ENCODE measurements at places on chromosomes 3 and 15.

DNA sequence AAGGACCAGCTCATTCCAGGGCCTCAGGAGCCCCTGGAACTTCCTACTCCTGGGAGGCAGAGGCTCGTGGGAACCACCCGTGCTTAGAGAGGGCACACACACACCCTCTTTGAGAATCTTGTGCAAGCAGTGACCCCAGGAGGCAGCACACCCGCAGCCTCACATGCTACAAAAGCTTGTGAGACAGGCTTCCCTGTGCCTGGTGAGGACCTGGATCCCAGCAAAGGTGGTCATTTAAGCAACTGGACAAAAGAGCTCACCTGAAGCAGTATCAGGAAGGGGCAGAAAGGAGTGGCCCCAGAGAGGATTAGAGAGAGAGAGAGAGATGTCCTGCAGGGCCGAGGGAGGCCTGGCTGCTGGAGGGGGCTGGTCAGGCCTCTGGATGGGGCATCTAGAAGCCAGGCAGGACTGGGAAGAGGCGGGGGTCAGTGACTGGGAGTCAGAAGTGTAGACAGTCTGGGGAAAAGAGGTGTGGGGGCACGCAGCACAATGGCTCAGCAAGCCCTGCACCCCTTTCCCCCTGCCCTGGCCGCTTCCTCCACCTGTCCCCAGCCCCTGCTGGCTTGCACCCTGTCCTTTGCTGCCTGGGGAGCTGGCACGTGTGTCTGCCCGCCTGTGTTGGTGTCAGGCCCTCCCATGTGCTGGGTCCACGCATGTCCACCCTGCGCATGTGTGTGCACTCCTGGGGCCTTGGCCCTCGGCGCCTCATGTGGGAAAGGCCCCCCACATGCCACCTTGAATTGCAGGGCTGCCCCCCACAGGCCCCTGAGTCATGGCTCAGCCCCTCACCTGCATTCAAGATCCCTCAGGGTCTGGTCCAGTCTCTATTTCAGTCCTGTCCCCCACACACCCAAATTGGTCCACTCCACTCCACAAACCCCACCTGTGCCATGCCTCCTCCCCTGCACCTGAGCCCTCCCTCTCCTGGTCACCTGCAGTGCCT lies 36.9 kb downstream of the TSPAN3 start:
- no peak for DNase-seq

DNA sequence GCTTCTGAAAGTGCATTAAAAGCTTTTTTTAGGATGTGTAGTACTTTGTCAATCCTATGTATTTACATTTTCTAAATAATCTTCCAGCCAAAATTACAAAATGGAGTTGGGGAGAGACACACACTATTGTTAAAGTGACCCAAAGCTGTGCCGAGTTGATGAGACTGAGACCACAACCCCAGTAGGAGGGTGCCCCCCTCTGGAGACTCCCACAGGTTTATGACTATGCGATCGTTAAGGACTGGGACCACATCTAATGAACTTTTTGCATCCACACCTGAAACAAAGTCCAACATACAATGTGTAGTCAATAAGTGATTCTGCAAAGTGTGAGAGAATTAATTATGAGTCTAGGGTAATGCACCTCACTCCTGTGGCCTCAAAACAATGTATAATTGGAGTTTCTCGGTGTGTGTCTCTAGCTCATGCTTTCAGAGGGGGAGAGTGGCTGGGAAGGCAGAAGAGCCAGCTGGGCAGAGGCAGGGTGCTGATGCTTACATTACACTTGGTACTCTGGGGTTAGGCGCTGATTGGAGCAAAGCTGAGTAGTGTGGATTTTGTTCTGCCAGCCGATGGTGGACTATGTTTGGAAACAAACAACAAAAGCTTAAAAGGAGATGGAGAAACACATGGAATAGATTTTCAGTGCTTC lies 102.8 kb downstream of the KCNH8 start:
- DNase-seq = no peak

DNA sequence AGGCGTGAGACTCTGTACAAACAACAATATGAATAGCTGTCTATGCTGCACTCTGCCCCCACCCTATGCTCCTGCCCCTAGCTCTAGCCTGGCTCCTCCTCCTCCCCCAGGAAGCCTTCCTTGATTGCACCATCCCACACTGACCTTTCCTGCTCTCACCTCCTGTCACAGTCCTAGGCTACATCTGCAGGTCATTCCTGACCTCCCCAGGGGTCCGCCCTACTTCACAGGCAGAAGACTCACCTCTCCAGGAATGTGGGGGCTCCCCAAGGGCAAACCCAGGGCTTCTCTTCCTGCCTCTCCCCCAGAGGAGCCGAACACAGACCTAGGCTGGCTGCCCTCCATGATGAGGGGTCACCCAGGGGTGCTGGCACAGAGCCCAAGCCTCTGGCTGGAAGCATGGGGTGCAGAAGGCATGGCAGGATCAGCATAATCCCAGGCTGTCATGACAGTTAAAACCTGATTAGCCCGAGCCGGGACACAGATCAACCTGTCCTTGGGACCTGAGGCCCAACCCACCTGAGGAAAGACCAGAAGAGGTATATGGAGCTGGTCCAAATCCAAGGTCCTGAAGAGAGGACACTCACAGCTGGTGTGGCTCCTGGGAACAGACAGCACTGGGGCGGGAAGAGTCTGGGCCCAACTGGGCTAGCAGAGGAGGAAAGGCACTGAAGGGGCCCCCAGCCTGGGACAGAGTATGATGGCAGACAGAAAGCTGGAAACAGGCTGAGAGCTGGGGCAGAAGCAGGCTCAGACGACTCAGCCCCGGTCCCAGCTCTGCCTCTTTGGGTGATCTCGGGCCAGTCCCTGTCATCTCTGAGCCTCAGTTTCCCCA lies 5.9 kb downstream of the SEMA7A start:
- DNase-seq = no peak

DNA sequence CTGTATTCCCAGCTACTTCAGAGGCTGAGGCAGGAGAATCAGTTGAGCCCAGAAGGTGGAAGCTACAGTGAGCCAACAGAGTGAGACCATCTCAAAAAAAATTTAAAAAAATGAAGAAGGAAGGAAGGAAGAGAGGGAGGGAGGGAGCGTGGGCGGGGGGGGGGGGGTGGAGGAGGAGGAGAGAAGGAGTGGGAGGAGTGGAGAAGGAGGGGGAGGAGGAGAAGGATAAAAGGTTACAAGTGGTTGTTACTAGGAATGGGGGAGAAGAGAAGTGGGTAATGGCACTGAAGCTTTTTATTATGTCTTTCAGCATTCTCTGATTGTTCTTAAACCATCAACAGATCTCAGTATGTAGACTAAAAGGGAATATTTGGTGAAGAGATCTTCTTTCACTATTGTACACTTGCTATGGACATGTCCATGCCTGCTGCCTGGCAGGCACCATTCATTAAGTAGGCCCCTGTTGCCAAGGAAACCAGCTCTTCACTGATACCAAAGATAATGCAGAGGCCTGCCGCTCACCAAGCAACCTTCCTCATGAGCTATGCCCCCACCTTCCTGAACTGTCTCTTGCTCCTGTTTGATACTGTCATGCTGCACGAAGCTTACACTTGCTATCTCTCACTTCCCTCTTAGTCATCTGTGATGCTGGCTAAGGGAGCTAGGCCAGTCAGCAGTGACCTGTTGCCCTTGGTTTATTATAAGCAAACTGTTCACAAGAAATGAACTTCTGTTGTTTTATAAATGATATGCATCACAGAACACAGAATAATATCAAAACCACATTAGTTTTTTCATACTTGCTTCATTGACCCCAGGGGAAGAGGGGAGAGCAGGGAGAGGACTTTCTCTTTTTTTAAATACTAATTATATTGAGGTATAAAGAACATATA lies 23.1 kb downstream of the EPM2AIP1 start:
- DNase-seq = no peak

- DNase-seq = no peak
Observed at GRCh38 chr3:9322780-9323179, 40.1 kb upstream of the THUMPD3 start.

DNA sequence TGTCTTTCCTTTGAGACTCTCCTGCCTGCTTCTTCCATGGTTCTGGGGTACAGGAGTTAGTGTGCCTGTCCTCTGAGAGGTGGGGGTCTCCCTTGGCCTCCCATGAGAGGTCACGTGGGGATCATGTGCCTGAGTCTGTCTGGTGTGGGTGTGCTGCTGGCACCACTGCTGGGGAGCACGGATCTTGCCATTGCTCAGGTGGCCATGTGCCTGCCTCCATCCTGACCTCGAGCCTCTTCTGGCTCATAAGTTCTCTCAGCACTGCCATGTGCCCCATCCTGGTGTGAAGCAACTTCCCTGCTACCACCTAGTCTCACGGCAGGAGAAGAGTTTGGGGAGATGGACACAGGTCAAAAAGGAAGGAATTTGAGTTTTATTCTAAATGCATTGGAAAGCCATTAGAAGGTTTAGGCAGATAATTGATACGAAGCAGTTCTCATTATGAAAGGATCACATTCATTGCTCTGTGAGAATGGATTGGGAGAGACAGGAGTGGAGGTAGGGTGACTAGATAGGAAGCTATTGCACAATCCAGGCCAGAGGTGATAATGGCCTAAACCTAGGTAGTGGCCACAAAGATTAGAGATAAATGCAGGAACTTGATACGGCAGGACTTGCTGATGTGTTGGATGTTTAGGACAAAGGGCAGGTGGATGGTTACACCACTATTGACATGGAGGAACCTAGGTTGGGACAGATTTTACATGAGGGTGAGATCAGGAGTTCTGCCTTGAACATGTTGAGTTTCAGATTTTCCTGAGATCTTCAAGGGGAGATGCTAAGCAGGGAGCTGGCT lies 173.0 kb upstream of the RORA start:
- no peak for DNase-seq

DNA sequence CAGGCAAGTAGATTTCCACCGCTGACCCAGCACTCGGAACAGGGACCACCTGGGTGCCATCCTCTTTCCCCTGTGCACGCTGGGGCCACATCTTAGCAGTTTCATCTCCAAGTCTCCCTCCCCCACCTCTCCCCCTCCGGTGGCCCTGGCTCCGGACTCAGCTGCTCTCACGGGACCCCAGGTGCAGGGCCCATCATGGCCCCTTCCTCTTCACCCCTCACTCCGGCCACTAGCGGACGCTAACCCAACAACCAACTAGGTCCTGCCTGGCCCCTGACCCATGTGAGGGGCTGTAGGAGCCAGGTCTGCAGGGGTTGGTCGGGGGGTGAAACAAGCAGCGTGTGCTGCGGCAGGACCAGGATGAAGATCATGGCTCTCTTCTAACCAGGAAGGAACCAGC lies 31.3 kb upstream of the IQSEC1 start:
- no peak for DNase-seq

GRCh38 chr3:119697394-119697793 lies 5.4 kb upstream of the CFAP91 start:
- no peak for DNase-seq

DNA sequence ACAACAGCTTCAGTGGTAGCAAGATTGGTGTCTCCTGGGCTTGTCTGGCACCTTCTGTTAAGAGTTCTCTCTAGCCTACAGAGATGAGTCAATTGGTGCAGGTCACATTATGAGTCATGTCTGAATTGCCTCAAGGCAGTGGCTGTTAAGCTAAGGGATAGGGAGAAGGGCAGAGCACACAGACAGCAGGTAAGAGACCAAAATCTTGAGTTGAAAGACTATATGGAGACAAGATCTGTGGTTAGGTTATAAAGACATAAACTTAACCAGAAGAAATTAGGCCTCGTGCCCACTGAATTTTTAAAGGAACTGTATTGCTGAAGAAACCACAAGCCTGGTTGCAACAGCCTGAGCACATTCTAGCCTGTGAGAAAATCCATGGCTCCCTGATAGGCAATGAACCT lies 19.2 kb upstream of the KPNA1 start:
- DNase-seq = no peak

- no peak for DNase-seq
Observed at GRCh38 chr3:172606021-172606420, 82.8 kb upstream of the TNFSF10 start.
